ENCODE measurements at places on chromosomes 3 and 15.

DNA sequence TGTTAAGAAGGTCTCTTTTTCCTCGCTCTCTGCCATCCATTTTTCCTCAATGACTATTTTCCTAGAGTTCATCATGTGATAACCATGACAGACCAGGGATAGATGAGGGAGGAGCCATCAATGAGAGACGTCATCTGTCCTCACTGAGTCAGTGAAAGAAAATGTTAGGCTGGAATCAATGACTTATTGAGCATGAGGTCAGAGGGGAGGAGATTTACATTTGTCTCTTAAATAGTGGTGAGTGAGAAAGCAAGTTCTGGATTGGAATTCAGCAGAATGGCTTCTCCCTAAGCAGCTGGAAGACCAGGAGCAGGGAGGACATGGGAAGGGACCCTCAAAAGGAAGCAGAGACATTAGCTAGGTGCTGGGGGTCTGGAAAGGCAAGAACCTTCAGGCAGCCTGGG lies 28.2 kb upstream of the USP3 start:
- DNase-seq, result no peak

GRCh38 chr3:165895919-165896318 lies 58.7 kb upstream of the BCHE start:
- DNase-seq, result no peak

- DNase-seq, result no peak
Observed at GRCh38 chr3:169505577-169506230, 157.8 kb downstream of the MECOM start.

GRCh38 chr15:69663982-69664381 lies 211.4 kb downstream of the RPLP1 start:
- DNase-seq, result no peak

GRCh38 chr15:48833526-48834239 lies 22.8 kb upstream of the CEP152 start:
- no peak for DNase-seq

Data from activated effector memory CD4-positive, alpha-beta T cell treated with Interleukin-2 at 50 U/mL for 16 hours (primary cell).